ENCODE measurements at places on chromosomes 6 and 20.

DNA sequence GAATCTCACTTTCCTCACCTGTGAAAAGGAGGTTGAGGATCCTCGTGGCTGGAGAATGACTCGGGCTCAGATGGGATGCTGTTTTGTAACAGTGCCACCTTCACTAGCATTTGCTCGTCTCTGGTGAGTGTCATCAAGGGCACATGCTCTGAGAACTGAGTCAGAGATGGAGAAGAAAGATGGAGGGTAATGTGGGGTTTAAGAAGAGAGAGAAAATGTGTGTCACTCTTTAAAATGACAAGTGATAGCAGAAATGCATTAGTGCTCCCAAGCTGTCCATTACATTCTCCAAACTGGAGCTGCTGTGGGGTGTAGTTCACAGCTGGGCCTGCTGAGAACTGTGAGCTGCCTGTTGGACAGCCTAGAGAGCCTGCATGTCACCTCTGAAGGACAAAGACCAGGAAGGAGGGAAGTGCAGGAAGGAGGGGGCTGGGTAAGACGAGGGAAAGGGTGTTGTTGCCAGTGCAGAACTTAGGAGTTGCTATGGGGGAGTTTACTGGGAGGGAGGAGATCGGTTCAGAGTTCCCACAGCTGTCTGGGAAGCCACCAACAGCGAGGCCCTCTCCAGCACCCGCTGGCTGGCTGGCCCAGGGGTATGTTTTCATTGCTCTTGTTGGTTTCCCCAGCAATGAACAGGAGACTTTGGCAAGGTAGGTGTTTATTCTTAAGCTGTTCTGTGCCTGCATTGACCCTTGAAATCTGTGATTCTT is 19.8 kb downstream of the GMPR start:
- DNase-seq, result no peak

GRCh38 chr6:151288712-151289398 is 49.1 kb downstream of the AKAP12 start:
- DNase-seq, result no peak

- no peak for DNase-seq
Measured at GRCh38 chr20:47041396-47041899, 146.8 kb downstream of the EYA2 start.

GRCh38 chr6:44539701-44540355 is 152.3 kb downstream of the CDC5L start:
- no peak for DNase-seq

DNA sequence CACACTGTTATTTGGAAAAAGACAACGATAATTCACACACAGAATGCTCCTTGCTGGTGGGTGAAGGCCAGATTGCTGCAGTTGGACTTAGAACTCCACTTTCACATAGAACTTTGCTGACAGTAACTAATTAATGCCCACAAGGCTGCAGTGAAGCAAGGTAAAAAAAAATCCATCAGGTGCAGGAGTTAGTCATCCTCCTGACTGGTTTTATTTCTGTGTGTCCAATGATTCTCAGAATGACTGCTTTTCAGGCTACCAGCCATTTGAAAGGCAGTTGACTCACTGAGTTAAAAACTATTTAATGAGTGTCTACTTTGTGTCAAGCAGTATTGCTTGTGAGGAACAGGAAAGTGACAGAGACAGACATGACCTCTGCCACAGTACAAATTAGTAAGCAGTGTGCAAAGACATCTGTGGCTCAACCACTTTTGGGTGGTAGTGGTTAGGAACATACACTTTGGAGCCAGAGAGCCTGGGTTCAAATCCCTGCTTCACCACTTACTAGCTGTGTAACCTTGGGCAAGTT is 41.9 kb downstream of the ELOVL5 start:
- peak; percentile 18 for DNase-seq

DNA sequence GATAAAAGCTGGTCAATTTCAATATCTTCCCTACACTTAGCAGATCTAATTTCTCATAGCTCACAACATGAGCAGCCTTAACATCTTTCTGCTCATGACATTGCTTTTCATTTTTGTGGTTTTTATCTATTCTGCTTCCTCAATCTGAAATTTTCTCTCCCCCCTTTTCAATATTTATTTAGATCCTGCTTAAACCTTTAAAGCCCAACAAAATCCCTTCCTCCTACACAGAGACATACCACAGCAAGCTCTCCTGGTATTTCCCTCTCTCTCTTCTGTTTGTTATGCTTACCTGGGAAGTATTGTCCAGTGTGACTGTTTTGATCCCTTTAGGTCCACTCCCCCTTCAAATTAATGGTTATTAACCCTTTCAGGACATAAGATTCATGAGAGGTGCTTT is 582.5 kb downstream of the RFPL4B start:
- no peak for DNase-seq

DNA sequence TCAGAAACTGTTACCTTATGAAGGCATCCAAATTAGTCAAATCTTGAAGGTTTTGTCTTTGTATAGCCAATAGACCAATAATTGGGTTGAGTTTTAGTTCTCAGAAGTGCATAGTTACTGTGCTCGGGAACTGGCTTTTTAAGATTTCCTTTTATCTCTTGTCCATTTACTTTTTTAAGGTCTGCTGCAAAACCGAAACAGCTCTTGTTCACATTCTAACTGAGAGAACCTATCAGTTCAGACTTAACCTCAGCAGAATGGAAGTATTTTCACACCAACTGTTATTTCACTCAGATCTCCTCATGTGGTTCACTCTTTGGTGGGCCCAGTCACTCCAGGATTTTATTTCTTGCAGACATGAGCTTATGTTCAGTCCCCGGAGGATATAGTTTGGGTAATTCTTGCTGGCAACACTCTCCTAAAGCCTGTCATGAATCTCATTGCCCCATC is 55.5 kb downstream of the TPBG start:
- DNase-seq, result no peak

Measured in RPMI8226 (cell line).